Stimulated activated CD4-positive, alpha-beta T cell treated with anti-CD3 and anti-CD28 coated beads, TNF-alpha, amount 100 ng/mL, for 4 hours (primary cell): ENCODE measurements at places on chromosomes 7 and 10.
A peak's percentile ranks its signal among the peaks of the same experiment; 100 is the strongest.

- DNase-seq, result peak; percentile 60
Measured at GRCh38 chr10:12710594-12711349, 290.7 kb downstream of the CCDC3 start.

DNA sequence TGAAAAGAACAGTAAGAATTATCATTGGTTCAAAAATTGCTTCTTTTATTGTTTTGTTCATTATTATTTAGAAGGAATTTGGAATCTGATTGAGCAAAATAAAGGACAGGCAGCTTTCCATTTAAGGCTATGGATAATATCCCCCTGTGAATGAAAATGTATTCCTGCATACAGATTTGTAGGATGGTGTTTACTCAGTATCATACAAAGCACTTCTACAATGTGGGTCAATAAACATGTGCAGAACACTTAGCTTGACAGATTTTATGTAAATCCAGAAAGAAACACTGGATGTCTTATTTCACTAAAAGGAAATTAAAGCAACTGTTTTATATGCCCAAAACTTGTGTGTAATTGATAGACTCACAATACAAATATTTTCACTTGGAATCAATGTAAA, 189.7 kb downstream of the THSD7A start:
- no peak for DNase-seq

GRCh38 chr10:70891627-70892026, 3.3 kb upstream of the PCBD1 start:
- DNase-seq, result no peak

DNA sequence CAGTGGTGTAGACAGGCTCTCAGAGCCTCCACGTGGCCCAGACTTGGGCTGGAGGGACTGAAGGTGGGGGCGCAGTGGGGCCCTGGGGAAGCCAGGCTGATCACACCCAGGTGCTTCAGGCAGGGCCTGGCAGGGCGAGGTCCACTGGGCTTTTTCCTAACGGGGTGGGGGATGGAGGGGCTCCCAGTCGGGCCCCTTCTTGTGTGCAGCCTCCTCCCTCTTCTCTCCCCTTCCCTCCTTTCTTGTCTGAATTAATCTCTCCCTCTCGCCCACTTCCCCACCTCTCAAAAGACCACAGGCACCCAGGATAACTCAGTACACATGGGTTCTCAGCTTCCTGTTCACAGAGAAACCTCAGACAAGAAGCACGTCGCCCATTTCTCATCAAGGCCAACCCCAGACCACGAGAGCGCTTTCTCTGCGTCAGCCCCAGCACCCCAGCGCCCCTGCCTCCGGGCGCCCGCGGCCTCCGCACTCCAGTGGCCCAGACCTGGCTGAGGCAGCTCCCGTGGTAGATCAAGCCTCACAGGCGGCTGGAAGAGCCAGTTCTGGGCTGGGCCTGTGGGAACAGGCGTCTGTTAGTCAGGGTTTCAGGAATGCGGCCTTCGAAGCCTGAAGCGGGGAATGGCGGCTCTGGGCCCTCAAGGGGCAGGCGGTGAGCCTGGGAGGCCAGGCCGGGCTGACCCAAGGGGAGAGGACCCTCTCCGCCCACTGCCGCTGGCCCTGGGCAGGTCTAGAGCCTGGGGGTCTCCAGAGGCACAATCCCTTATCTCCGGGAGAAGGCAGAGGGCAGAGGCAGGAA, 50.6 kb downstream of the PWWP2B start:
- peak; percentile 43 for DNase-seq

DNA sequence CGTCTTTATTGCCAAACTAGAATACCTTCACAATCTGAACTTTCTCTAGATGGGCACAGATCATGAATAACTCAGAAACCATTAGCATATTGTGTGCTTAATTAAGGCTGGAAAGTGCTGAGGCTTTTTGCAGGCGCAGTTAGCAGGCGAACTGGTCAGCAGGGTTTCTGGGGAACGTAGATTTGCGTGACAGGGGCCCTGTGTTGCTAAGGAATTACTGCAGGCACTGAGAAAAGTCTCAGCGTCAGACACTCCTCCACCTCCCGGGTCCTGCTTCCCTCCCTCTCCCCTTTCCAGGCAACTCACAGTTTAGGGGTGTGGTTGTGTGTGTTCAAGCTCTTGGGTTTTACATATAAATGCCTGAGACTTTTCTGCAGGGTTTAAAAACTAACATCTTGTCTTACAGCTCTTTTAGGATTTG, 2.2 kb downstream of the MAP3K8 start:
- DNase-seq, result no peak

- no peak for DNase-seq
Measured at GRCh38 chr10:27258838-27259812, 18.5 kb upstream of the ACBD5 start.

- no peak for DNase-seq
Measured at GRCh38 chr7:123308254-123308951, 108.6 kb upstream of the SLC13A1 start.

DNA sequence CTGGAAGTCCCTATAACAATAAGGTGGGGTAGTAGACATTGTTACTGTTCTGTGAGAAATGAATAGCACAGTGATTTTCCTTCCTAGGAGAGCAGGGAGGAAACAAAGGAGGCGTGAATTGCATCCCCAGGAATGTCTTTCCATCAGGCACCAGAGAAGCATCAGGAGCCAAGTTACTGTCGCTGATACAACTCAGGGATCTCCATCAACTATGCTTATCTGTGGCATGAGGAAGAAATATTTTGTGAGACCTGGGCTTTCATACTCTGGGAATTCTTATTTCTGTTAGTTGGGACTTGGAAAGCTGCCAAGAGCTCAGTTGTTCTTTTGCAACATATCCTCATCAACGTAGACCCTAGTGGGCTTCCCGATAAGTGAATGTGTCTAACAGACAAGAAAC, 622.3 kb downstream of the SUGCT start:
- no peak for DNase-seq
